ENCODE measurements at places on chromosomes 7 and 10. TPM values are rescaled to one million over a fixed set of nuclear protein-coding genes. Genes with fewer than 3 reads are reported as not detected.

DNA sequence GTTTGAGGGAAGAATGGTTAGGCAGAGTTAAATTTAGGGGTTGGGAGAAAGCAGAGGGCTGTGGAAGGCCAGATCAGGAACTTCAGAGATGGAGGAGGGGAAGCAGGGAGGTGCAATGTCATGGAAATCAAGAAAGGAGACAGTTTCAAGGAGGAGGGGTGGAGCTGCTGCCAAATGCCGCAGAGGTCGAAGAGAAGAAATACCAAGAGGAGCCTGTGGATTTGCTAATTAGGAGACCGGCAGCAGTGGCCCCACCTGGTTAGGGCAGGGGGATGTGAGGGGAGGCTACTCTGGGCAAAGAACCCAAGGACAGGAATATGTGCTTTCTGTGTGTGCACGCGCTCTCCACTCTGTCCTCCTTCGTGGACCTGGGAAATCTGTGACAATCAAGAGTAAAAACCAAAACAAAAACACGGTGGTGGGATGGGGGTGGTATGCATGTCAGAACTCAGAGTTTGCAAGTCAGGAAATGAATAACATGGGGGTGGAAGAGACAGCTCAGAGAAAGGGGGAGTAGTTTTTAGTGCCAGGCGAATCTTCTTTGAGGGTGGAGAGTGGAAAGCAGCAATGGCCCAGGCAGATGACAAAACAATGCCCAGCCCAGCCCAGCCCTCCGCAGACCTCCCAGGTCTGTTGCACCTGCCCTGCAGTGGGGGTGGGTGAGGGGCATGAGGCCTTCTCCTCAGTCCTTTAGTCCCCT, 102.9 kb upstream of the PAX2 start:
- DNase-seq = no peak

GRCh38 chr7:137521451-137521850, 177.9 kb upstream of the PTN start:
- DNase-seq = no peak

GRCh38 chr10:110612087-110612486, 32.0 kb upstream of the RBM20 start:
- no peak for DNase-seq

GRCh38 chr10:88291289-88292184, 291.6 kb downstream of the RNLS start:
- DNase-seq = no peak

- no peak for DNase-seq
Measured at GRCh38 chr7:142436601-142437000, 178.7 kb upstream of the PRSS58 start.

DNA sequence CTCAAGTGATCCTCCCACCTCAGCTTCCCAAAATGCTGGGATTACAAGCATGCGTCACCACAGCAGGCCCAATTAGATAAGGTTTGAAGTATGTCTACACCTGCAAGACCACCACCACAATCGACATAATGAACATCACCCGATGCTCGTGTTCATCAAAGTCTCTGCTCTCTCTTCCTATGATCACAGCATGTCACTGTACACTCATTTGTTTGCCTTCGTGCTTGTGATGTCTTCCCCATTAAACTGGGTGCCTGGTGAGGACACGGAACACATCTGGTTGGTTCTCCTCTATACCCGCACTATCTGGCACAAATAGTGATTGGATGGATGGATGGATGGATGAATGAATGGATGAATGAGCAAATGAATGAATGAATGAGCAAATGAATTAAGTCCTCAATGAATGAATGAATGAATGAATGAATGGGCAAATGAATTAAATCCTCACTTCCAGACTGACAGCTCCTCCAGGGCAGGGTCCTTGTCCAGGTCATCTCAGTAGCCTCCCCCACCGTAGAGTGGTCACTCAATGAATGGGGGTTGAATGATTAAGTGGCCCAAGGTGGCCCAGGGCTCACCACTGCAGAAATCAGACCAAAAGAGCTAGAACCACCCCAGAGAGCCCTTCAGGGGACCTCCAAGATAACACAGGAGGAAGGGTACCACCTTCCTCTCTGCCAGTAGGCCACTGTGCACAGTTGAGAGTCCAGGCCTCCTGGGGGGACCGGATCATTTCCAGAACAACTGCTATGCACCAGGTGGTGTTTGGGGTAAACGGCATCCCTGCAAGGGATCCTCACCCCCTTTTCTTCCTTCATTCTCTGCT, 101.9 kb upstream of the TNRC18 start:
- DNase-seq = peak; percentile 29

GRCh38 chr10:25501912-25502311, 327.1 kb downstream of the GPR158 start:
- DNase-seq = no peak

DNA sequence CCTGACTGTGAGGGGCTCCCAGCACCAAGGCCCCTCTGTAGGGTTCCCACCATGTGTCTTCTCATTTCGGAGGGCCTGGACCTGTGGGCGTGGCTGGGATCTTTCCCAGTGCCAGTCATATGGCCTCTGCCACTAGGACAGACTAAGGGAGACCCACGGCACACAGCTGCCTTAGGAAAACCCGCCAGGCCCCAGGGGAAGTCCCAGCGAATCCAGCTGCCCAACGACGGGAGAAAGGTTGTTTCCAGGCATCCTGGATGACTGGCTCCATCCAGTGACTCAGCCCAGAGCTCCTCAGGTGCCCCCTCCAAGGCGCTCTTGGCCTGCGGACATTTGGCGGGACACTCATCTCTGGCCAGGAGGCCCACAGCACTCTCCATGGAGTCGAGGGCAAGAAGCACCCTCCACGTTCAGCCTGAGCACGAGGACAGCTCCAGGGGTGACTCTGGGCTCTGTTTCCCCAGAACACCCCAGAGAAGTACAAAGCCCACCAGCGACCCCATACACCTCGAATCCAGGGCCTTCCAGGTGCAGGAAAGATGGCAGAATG, 39.9 kb downstream of the PWWP2B start:
- no peak for DNase-seq

- DNase-seq = no peak
Measured at GRCh38 chr7:66125052-66125694, 10.5 kb downstream of the CRCP start.

GRCh38 chr7:45937301-45937700, 16.2 kb upstream of the IGFBP3 start:
- DNase-seq = no peak

MYO1G gene
- total RNA-seq = 3.6 TPM

TBX20 gene
- 0.27 TPM for total RNA-seq

FEZF1 gene
- total RNA-seq = not detected

All from colonic mucosa (tissue), 4 donors.